ENCODE measurements at places on chromosomes 13 and 19. TPM values are rescaled to one million over a fixed set of nuclear protein-coding genes. Genes with fewer than 3 reads are reported as not detected.

The MIA gene
- not detected for total RNA-seq

DNA sequence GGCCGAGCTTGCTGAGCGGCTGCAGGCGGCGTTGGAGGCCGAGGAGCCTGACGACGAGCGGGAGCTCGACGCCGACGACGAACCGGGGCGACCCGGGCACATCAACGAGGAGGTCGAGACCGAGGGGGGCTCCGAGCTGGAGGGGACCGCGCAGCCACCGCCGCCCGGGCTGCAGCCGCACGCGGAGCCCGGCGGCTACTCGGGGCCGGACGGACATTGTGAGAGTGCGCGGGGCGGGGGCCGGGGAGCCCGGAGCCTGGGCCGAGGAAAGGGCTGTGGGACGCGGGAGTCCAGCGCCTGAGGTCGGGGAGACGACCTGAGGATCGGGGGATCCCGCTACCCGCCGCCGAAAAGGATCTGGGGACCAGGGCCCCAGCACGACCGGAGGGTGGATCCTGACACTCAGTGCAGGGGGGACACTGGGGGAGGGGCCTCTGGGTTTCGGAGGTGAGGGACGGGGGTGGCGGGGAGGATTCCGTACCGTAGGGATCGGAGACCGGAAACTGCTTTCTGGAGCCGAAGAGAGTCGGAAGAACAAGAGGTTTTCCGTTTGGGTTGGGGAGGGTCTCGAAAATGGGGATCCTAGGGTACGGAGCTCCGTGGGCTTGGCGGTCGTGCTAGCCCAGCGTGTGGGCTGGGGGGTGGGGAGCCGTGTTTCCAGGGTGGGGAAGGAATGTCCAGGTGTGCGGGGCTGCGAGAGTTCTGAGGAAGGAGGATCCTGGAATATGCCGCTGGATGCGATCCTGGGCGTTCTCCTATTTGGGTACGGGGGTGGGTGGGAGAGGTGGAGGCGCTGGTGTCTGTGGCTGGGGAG lies 616 bp downstream of the HNRNPUL1 start:
- DNase-seq = no peak

DNA sequence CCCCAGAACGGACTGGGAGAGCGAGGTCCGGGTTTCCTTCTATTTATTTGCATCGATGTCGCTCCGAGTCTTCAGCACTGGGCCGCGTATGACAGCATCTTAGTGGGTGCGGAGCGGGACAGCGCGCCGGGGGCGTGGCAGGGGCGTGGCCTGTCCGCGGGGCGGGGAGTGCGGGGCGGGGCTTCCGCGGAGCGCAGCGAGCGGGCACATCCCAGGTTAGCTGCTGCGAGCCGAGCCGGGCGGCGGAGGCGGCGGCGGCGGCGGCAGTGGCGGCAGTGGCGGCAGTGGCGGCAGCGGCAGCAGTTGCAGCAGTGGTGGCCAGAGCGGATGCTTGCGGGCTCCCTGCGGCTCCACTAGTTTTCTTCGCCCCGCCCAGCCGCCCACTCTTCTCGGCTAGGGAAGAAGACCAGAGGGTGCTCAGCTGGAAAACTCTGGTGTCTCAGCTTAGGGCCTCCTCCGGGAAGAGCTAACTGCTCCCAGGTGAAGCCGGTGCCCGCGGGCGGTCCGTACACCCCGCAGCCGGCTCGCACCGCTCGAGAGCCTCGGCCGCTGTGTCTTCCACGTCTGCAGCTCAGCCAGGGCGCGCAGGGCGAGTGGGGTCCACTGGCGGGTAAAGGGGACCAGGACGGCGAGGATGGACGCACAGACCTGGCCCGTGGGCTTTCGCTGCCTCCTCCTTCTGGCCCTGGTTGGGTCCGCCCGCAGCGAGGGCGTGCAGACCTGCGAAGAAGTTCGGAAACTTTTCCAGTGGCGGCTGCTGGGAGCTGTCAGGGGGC lies at the start of gene GPC5:
TSS of gene GPC5 (plus strand) at position 209 of the 776 bp plus-strand sequence.
- DNase-seq = peak; percentile 90

GRCh38 chr19:41691268-41691970 lies 3.3 kb upstream of the CEACAM7 start:
- DNase-seq = peak; percentile 45

The PALM gene
- 349 TPM for total RNA-seq

DNA sequence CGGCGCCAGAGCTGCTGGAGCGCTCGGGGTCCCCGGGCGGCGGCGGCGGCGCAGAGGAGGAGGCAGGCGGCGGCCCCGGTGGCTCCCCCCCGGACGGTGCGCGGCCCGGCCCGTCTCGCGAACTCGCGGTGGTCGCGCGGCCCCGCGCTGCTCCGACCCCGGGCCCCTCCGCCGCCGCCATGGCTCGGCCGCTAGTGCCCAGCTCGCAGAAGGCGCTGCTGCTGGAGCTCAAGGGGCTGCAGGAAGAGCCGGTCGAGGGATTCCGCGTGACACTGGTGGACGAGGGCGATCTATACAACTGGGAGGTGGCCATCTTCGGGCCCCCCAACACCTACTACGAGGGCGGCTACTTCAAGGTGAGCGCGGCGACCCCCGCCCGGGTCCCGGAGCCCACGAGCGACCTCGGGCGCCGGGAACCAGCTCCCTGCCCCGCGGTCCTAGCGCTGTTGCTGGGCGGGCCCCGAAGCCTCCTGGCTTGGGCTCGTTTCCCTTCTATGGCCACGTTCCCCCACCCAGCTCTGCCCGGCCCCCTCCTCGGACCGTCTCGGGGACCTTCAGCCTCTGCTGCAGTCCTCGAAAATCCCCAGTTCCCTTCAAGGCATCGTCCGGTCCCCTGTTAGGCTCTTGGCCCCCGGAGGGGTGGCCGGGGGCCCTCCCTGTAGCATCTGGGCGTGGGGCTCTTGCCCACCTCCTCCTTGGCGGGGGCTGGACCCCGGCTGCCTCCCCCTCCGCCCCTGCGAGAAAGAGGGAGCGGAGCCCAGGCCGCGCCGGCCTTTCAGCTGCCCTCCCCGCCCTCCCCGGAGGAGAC lies at the start of gene CDC34:
TSS of gene CDC34 (plus strand) at position 8 of the 808 bp plus-strand sequence. CDS start at position 180, 172 bp downstream.
- DNase-seq = no peak

The ZNF763 gene
- total RNA-seq = 10.3 TPM

The ADAT3 gene
- total RNA-seq = 10.9 TPM

- no peak for DNase-seq
These were observed 501 bp downstream of the APLP1 start for GRCh38 chr19:35868823-35869326.

DNA sequence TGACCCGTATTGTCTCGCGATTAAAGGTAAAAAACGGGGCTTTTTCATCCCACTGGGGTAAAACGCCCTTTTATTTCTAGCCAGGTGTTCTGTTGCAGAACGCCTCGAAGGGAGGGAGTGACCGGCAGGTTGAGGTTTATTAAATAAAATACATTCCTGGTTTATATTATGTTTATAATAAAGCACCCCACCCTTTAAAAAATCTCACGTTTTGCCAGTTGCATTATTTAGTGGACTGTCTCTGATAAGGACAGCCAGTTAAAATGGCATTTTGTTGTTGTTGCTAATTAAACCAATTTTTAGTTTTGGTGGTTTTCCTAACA lies 25.1 kb upstream of the ZNF850 start:
- no peak for DNase-seq

GRCh38 chr13:32676242-32676641 lies 90.0 kb downstream of the PDS5B start:
- no peak for DNase-seq

DNA sequence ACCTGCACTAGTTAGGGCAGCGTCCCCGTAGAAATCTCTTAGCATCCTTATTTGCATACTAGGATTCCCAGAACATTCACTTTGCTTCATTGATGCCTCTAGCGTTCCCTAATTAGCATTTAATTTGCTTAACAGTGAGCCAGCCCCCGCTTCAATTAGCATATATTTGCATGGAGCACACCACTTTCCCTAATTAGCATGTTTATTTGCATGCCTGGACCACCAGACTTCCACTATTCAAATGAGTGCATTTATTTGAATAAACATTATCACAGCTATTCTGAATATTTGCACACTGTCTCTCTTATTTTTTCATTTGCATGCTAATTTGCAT lies 69.6 kb downstream of the RYR1 start:
- no peak for DNase-seq

- DNase-seq = no peak
These were observed 76.4 kb upstream of the VSTM2B start for GRCh38 chr19:29449371-29449770.

Data from glutamatergic neuron (in vitro differentiated cells).